Prostate gland (tissue), 2 donors: ENCODE measurements at places on chromosomes 13 and 19. TPM values are rescaled to one million over a fixed set of nuclear protein-coding genes. Genes with fewer than 3 reads are reported as not detected.

DNA sequence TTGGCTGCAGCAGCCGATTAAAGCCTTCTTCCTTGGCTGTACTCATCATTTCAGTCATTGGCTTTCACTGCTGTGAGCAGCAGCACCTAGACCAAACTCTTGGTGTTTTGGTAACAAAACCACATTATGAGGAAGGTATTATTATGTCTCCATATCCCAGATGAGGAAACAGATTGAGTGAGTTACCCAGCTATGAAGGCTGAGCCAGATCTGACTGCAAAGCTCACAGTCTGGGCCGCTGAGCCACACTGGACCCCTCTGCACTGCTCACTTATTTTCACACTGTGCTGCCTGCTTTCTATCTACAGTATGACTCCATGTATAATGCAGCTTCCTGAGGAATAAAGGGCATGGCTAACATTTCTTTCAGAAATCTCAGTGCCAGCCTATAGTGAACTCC is 24.5 kb downstream of the CRYL1 start:
- no peak for DNase-seq

DNA sequence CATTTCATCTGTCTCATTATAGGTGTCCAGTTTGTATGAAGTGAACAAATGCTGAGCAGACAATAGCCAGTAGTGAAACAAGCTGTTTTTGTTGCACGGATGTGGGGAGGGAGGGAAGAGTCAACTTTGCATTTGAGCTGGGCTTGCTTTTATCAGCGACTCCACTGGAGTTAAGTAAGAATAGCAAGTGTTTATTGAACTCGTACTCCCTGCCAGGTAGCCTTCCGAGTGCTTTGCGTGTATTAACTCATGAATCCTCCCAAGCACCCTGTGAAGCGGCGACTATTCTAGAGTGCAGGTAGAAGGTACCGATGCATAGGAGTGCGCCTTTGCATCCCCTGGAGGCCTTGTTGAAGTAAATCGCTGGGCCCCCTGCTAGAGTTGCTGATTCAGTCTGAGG is 4.7 kb upstream of the ZNF444 start:
- DNase-seq = no peak

- DNase-seq = no peak
These were observed 24.4 kb downstream of the MYO1F start for GRCh38 chr19:8552810-8553209.

- no peak for DNase-seq
These were observed 189.2 kb downstream of the DLEU7 start for GRCh38 chr13:50654331-50654730.

- DNase-seq = no peak
These were observed 6.0 kb downstream of the ZNF865 start for GRCh38 chr19:55611300-55611982.

GRCh38 chr13:47279920-47280319 is 383.1 kb upstream of the HTR2A start:
- DNase-seq = no peak

GRCh38 chr19:10271543-10272086 is 695 bp downstream of the ICAM1 start:
- DNase-seq = no peak

DNA sequence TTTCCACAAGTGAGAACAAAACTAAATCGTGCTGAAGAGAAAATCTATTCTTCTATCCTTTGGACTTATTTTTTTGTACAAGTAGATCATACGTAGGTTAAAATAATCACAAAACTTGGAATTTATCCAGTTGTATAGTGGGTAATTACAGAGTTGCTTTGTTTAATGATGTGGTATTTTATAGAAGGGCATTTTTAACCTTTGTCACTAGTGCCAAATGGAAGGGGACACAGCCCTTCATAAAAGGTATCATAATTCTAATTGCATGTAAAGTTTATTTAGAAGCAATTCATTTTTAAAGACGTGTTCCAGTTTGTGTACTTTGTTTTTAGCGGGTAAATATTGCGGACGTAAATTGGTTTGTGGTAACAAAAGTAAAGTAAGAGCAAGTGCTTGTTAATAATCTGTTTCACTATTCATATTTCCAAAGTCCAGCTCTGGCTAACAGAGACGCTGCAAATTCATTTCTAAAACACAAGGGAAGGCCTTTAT is 99.5 kb downstream of the ERCC5 start:
- DNase-seq = no peak

DNA sequence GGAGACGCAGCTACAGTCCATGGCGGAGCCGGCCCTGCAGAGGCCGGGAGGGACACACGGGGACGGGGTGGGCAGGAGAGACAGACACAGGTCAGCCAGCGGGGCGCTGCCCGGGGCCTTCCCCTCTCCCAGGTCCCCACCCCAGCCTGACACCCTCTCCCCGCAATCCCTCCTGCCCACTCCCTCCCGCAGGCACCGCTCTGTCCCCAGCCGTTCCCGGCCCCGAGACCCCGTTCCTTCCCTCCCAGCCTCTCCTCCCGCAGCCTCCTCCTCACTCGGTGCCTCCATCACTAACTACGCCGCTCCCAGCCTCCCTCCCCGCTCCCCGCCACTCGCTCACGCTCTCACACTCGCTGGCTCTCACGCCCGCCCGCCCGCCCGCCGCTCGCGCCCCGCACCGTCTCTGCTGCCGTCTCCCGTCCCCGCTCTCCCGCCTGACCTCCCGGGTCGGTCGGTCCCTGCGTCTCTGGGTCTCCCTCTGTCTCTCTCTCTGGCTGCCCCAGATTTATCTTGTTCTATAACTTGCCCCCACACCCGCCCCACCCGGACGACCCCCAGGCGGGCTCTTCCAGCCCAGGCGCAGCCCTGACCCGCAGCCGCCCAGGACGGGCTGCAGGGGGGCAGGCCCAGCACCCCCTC is 15.2 kb downstream of the ERFL start:
- no peak for DNase-seq

- DNase-seq = peak; percentile 48
These were observed 10.3 kb downstream of the PDE4A start for GRCh38 chr19:10430505-10431253.

DNA sequence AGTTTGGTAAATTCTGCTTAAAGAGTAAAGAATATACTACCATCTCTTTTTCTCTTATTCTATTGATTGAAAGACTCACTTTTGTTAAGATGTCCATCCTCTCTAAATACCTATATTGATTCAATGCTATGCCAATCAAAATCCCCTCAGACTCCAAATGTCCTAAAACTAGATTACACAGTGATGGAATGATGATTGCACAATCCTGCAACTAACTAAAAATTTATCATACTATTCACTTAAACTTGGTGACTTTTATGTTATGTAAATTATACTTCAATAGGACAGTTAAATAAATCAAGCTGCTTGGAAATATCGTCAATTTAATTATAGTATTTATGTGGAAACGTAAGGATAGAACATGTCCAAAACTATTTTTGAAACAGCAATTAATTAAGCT is 2765.1 kb upstream of the PCDH20 start:
- DNase-seq = no peak

DNA sequence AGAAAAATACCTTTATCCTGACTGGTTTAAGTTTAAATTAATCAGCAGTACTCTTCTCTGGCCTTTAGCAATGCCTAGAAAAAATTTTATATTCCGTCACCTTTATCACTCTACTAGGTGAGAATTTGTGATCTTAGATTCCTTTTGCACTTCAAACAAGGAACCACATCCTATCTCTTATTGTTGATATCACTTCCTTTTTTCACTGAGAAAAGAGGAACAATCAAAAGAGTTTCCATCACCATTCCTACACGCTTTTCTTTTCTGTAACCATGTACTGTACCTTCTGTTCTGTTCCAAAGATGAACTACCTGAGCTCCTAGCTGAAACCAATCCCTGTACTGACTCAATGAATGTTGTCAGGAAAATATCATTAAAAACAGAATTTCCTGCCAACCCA is 1379.0 kb upstream of the MIR17HG start:
- DNase-seq = no peak

DNA sequence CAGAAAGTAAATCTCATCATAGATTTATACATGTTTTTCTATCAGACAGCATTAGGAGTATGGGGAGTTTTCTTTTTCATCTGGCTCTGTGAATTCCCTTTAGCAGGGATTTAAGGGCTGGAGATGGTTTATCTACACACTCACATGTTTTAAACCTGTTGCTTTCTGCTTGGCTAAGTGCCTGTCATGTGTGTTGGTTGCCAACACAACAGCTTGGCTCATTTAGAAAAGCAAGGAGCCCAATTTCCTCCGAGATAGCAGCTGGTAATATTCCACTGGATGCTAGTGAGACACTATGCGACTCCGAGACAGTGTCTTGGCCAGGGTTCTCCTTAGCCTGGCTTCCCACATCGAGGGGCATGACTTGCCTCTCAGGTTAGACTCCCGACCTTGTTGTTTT is 83.3 kb downstream of the KLF5 start:
- no peak for DNase-seq

GRCh38 chr19:54502518-54503048 is at the start of gene LAIR2:
Gene LAIR2 (plus strand): TSS chr19:54502831. CDS start chr19:54502919, 88 bp downstream.
- no peak for DNase-seq

DNA sequence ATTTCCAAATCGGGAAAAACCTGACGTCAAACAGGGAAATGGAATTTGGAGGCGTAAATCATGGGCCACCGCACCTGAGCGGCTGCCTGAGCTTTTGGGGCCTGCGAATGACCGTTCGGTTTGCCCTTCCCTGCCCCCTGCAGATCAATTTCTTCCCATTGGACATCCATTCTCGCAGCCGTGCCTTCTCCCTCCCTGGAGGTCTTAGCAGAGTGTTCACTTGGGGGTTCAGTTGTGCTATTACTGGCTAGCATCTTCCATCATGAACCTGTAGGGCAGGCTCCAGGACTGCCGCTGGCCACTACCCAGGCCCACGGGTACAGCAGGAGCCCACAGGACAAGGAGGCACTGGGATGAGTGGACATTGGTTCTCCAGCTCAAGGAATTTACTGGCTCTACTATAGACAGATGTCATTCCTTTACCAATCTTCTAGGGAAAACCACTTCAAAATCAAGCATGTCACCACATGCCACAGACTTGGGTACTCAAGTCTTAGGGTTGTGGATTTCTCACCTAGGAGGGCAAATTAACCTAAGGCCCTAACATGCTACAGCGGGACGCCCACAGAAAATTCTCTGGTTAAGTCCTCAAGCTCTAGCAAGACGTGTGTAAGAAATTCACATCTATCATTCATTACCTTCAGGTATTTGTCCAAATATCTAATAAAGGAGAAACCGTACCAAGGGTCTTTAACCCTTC is 75.5 kb downstream of the COL4A1 start:
- DNase-seq = no peak

DNA sequence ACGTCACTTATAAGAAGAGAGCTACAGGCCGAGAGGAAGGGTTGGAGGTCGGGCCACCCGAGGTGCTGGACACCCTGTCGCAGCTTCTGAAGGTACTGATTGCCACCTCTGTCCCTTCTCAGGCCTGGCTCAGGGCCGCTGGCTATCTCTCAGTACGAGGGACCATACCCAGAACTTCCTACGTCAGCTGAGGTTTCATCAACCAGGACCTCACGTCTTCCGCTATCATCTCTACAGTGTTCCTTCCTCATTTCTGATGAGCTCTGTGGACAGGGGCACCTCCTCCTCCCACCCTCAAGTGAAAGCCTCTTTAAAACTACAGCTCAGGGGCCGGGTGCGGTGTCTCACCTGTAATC is 58.2 kb upstream of the USE1 start:
- no peak for DNase-seq

DNA sequence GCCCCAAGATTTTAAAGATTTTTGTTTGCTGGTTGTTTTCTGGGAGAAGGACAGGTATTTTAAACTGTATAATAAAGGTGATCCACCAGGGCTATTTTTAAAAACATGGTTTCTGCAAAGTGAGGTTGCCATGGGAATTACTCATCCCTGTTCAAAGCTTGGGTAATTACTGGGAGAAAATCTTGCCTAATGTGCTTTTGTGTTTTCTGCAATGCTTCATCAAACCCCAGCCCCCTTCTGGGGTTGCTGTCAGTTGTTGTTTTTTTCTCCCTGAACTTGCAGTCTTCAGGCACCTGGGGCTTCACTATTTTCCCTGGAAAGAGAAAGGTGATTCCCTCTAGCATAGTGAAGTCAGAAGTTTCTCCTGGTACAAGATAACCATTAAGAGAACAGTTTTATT is 277.2 kb downstream of the NALCN start:
- no peak for DNase-seq

DNA sequence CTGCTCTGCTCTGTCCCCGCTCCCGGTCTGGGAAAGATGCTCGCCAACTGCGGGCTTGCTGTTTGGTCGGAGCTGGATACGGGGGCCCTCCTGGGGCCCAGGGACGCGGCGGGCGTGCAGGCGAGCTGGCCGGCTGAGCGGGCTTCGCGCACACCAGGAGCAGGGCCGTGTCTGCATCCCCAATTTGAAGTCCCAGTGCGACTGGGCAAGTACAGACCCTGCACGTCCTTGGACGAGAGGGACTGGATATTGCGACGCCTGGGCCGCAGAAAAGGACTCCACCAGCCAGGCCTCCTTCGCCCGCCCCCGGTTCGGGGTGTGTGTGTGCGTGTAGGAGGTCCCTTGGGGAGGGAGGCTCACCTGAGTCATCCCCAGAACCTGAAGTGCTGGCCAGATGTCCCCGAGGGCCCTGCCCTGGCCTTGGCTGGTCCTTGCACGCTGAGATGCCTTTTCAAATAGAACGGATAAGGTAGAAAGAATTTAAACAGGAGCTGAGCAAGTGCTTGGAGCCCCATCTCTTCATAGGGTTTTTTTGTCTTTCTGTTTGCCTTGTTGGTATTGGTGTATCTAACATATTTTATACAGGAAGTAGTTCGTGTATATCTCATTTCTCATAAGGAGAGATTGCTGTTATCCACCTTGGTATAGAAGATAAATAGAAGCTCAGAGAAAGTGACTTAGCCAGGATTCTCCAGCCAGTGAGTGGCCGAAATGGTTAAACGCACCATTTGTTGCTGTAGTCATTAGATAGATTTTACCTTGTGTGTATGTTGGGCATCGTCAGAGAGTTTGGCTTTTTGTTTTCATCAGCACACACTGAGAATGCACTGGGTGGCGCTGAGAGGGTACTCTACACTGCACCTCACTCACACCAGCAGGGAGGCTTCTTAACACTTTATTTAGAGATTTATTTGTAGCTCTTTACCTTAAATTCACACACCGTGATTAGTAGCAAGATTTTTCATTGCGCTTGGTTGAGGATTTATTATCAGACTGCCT is 1.1 kb downstream of the NAXD start:
- DNase-seq = no peak

GRCh38 chr13:39036212-39036611 is 1.7 kb downstream of the PROSER1 start:
- no peak for DNase-seq

Gene ENOX1
- 5.3 TPM for total RNA-seq

Gene ZNF667
- 7.6 TPM for total RNA-seq

Gene ZNF560
- not detected for total RNA-seq

Gene APC2
- total RNA-seq = 0.05 TPM

Gene TSSK6
- 7.3 TPM for total RNA-seq

Gene TTYH1
- 136 TPM for total RNA-seq

Gene ZNF416
- total RNA-seq = 5.6 TPM

Gene ZNF628
- 66.4 TPM for total RNA-seq

Gene GAPDHS
- not detected for total RNA-seq
